ENCODE measurements at places on chromosomes 6 and 20.

GRCh38 chr6:16337295-16337975 is 99.0 kb downstream of the GMPR start:
- DNase-seq, result peak; percentile 94

DNA sequence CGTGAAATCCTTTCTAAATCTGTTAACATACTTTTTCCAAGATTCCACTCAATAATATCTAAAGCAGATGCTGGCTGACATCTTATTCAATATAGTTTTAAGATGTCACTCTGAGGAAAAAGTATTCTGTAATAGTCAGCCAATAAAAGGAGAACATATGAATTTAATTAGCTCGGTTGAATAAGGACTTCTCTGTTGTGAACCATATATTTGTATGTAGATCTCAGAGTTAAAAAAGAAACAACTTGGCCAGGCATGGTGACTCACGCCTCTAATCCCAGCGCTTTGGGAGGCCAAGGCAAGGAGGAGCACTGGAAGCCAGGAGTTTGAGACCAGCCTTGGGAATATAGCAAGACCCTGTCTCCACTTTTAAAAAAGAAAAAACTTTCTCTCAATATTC is 7.4 kb upstream of the CD24 start:
- no peak for DNase-seq

DNA sequence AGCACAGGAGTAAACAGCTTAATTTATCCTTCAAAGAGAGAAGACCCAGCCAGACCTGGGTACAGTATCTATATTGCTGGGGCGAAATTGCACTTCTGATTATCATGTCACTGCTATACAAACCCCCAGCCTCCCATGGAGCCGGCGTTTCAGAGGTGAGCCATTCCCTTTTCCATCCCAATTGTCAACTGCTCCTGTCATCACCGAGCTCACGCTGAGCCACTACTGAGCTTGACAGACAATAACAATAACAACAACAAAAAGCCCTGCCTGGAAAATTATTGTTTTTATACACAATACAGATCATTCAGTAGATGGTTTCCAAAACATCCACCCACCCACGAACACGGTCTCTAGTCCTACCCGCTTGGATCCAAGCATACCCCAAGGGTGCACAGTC is 129.0 kb upstream of the JARID2 start:
- no peak for DNase-seq

GRCh38 chr6:11171952-11172351 is 60.4 kb upstream of the ERVFRD-1 start:
- DNase-seq, result no peak

DNA sequence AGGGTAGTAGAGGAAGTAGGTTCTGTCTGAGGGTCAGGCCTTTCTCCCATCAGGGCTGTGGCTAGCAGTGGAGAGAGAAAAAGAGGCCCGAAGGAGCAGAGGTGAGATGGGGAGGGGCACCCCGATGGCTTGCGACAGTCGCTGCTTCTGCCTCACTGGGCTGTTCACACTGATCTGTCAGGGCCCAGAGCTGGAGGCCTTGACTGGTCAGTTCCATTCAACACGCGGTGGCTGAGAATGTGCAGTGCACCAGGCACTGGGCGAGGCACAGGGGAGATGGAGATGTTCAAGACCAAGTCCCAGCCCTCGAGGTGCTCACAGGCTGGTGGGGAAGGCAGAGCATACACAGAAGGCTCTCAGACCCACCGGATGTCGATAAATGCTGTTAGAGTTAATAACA is 21.4 kb downstream of the SLC12A5 start:
- DNase-seq, result no peak

- no peak for DNase-seq
Measured at GRCh38 chr6:106767271-106767670, 137.9 kb downstream of the QRSL1 start.

- DNase-seq, result no peak
Measured at GRCh38 chr6:139423037-139423703, 48.7 kb upstream of the CITED2 start.

- no peak for DNase-seq
Measured at GRCh38 chr6:126094411-126094810, 108.1 kb downstream of the TRMT11 start.

DNA sequence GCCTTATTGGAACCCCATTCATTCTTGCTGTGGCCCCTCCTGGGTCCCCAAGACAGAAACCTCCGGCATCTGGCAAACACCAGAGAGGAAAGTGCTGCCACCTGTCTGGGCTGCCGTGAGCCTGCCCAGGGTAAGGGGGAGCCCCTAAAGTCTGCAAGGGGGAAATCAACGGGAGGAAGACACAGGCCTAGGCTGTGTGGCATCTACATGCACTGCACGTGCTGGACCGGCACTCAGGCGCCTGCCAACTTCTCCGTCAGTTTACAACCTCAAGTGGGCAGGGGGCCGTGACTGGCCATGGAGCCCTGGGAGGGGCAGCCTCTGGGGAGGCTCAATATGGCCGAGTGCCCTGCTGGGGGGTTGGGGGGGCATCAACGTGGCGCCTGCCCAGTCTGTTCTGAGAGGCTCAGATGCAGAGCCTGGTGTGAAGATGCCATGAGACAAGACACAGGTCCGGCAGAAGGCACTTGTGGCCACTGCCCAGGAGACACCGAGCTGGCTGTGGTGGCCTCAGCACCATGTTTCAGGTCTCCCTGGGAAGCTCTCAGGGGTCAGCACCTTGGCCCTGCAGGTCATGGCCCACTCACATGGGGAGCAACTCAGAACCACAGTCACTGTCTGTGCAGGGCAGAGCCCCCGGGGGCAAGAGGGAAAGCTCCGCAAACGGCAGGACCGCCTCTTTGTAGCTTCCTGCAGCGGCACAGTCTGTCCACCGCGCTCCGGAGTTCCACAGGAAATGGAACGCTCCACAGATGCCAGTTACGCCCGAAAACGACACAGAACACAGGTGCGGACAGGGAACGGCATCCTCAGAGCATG is 8.4 kb downstream of the UCKL1 start:
- peak; percentile 56 for DNase-seq

- DNase-seq, result no peak
Measured at GRCh38 chr6:43900560-43900915, 130.5 kb downstream of the VEGFA start.

DNA sequence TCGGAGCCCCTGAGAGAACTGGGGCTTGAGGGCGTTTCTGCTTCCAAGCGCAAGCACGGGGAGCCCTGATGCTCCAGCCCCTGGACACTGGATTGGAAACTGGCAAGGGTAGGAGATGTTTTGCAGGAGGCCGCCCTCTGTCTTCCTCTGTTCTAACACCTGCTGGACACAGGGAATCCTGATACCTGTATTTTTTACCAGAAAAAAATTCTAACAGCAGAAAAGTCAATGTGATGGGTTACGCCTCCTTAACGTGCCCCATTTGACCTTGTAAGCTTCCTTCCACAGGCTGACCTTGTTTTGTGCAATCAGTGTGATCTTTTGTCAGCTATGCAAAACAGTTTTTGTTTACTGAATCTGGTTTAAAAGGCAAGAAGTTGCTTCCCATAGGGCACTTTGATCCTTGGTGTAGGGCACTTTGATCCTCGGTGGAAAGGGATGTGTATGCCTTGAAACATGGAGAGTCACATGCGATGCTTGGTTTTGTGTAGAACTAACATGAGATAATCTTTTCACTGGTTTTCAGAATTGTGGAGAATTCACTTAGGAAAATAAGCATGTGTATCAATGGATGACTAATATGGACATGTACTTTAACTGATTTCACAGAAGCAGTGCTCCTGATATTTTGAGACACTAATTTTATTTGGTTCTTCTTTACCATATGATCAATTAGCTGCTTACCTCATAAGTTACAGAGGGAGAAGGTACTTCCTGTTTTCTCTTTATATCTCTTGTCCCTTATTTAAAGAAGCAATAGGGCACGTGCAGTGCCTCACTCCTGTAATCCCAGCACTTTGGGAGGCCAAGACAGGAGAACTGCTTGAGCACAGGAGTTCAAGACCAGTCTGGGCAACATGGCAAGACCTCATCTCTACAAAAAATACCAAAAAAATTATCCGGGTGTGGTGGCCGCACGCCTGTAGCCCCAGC is 59.9 kb upstream of the MAP3K4 start:
- no peak for DNase-seq

DNA sequence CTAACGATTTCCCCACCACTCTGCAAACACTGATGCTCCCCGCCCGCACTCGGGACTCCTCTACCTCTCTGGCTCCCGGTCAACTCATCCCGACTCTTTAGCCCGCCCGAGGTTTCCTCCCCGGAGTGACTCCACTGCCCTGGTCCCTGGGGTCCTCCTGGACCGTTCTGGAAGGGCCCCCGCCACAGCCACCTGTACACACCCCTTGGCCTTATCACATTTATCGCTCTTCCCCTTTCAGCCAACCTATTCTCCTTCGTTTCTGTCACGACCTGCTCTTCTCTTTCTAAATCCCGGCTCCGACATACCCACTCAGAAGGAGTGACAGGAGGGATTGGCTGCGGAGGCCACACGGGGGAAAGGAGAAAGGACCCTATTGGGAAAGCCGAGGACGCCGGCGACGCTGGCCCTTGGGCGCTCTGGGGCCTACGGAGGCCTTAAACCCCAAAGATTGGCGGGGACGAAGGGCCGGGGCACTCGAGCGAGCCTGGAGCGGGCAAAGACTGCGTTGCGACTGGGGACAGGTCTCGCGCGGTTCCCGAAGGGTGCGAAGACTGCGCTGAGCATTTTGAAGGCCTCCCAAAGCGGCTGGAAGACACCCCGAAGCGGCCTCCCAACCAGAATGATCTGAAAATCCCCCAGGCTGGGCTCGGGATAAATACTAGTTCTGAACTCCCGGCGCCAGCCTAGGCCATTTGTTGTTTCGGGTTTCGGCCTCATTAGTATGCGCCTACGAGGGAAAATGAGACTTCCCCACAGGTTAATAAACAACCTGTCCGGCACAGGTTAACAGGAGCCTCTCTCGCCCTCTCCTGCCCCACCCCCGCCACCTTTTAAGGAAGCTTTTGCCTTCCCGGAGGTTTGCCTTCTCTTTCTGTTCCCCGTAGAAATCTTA is 9.2 kb downstream of the SIM1 start:
- peak; percentile 81 for DNase-seq

DNA sequence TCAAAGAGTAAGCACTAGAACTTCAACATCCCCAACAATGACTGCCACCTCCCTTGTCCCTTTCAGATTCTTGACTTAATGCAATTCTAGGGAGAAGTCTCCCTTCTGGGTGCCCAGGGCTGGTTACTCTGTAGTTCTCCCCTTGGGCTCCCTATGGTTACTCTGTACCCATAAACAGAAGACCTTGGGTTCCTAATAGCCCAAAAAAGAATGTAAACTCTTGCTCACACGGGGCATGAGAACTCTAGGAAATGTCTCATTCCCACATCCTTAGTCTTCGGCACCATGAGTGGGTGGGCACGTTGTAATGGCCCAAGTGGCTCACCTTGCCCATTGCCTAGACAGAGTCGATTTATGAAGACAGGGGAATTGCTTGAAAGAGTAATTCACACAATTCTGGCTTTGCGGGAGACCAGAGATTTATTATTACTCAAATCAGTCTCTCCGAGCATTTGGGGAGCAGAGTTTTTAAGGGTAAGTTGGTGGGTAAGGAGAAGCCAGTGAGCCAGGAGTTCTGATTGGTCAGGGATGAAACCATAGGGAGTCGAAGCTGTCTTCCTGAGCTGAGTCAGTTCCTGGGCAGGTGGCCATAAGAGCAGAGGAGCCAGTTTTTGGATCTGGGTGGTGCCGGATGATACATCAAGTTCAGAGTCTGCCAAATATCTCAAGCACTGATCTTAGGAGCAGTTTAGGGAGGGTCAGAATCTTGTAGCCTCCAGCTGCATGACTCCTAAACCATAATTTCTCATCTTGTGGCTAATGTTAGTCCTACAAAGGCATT is 61.2 kb upstream of the SIRPG start:
- no peak for DNase-seq

- DNase-seq, result no peak
Measured at GRCh38 chr6:24940311-24940917, 4.7 kb upstream of the RIPOR2 start.

DNA sequence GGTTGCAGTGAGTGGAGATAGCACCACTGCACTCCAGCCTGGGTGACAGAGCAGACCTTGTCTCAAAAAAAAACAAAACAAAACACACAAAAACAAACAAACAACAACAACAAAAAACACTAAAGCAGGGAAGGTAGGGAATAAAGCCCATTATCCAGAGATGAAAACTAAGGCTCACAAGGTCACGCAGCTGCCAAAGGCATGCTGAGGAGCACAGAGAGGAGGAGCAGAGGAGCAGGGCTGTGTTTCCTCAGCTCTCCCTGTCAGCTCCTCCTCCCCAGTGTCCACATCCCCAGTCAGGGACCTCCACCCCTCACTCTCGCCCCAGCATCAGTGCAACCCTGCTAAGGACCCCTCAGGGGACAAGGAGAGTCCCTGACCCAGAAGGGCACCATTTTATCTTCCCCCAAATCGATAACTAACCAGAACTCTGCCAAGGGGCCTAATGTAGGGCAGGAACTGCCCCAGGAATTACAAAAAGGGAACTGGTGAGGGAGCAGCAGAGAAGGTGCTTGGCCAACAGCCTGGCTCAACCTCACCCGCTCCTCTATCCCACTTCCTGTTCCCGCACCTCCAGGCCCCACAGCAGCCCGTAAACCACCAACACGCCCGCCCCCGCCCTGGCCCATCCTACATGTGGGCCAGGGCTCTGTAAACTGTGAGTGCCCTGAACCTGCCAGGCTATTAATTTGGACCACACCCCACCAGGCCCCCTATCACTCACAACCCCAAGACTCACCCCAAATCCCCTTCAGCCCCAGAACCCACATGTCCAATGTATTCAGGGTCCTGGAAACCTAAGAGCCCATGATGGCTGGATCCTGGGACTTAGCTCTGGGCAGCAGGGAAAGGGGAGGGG is 9.0 kb downstream of the TEAD3 start:
- DNase-seq, result peak; percentile 64

GRCh38 chr6:157184202-157185015 is 138.9 kb downstream of the TMEM242 start:
- peak; percentile 85 for DNase-seq

DNA sequence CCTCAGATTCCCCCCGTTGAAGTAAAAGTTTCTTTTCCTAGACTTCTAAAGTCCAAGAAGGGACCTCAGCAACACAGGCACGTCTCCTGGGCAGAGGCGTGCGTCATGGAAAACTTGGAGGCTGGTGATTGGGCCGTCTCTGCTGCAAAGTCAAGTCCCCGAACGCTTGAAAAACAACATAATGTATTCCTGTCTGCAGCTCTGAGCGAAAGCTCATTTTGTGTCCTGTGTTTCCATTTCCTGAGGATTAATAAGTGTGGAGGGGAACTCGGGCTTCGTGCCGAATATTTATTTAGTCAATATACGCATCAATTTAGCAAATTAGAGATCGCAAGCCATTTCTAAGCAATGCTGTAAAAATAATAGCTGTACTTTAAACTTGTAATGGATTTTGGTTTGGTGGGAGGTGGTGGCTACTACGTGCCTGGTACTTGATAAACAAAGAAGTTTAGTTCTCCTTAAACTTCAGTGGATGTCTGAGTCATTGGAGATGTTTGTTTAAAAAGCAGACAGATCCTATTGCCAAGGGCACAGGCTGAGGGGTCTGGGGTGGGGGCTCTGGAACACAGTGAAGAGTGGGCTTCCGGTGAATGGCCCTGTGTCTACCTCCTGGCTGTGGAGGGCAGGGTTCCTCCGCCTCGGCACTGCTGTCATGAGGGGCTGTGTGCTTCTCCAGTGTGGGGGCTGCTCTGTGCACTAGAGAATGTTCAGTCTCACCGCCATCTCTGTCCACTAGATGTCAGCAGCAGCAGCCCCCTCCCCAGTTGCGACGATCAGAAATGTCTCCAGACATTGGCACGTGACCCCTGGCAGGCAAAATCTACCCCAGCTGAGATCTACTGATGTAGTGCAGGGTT is 21.8 kb downstream of the PCK1 start:
- DNase-seq, result peak; percentile 92
